Renal cortical epithelial cell (primary cell): ENCODE measurements at places on chromosomes 4 and X. TPM values are rescaled to one million over a fixed set of nuclear protein-coding genes. Genes with fewer than 3 reads are reported as not detected.

DNA sequence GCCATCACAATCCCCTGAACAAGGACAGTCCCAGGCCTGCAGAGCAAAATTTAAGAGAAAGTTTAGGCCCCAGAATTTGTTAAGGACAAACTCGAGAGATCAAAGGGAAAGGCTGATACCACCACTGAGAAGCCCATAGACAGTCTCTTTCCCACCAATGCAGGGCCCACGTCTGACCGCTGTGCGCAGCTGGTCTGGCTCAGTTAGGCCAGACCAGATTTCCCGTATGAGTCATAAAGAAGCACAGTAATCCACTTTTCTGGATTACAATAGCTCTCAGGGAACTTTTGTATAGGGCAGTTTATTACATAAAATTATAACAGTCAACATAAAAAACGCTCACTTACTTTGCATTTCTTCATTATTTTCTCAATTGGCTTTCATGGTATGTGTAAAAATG, 259.5 kb downstream of the RCHY1 start:
- DNase-seq: no peak

DNA sequence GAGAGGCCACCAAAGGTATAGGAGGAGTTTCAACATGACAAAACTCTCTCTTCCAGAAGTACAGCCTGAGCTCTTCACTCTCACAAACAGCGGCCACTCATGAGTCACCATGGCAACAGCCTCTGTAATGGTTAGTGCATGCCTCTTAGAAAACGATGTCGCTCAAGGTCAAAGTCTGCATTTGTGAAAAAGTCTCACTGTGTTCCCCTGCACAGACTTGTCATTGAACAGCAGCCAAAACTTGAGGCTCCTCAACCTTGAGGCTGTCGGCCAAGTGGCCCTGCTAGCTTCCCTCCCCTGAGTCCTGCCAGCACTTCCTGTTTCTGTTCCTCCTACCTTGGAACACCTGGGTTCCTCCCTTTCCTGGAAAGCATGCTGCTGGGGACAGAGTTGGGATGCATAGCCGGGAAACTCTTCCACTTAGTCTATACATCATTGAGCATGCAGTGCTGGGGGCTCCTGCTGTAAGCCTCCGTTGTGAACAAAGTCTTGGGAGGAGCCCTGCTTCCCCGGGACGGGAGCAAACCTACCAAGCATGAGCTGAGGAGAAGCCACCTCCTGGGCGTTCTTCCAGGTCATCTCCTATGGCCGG, 66.6 kb downstream of the ING2 start:
- peak; percentile 76 for DNase-seq

DNA sequence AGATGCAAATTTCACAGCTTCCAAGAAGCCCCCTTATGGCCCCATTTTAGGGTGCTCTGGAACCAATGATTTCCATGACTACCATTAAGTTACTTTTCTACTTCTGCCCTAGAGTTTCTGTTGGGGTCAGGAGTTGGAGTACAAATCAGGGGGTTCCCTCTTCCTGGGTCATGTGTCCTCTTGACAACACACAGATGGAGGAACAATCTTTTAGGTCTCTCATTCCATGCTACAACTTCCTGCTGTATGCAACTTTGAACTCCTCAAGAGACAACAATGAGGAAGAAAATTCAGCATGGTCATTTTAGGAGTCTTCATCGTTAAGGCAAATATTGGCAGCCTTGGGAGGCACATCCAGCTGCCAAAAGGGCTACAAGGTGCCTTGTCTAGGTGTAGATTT, 79.7 kb downstream of the SEL1L3 start:
- no peak for DNase-seq

- DNase-seq: no peak
Observed at GRCh38 chr4:14880805-14881204, 121.5 kb upstream of the CPEB2 start.

- DNase-seq: no peak
Observed at GRCh38 chrX:50893466-50893865, 17.1 kb upstream of the BMP15 start.

DNA sequence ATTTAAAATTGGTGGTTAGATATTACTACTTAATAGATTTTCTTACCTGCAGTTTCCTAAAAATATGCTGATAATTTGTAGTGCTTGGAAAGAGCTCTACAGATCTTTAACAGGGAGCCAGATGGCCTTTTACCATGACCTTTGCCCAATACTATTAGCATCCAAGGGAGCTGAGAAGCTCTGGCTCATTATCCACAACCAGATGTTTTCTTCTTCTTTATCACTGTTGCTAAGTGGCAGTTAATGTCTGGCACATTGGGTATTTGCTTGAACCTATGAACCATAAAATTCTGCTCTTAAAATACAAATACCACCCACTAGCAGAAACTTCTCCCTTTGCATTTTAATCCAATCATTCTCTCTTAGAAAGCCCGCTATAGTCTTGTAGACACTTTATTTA, 1480.3 kb downstream of the C4orf33 start:
- no peak for DNase-seq

DNA sequence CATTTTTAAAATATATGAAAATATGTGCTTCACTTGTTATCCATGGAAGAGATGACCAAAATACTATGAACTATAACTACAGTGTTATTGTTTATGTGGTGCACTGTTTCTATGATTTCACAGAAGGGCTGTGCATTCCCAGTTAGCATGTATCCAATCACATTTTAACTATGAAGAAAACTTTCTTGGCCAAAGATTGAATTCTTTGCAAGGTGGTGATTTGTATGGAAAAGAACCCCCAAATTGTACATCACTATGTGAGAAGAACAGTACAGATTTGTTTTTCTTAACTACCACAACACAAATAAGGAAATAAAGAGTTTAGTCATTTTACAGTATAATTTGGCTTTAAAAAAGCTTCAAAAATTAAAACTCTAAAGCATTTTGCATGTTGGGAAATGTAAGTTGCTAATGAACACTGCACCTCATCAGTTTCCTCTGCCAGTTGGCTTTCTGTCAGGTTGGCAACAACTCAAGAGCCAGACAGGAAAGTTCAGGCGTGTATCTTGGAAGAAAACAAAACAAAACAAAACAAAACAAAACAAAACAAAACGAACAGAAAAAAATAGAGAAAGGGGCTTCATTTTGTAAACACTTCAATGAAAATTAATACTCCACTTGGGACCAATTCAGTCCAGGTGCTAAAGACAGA, 237.0 kb downstream of the SCFD2 start:
- DNase-seq: no peak

DNA sequence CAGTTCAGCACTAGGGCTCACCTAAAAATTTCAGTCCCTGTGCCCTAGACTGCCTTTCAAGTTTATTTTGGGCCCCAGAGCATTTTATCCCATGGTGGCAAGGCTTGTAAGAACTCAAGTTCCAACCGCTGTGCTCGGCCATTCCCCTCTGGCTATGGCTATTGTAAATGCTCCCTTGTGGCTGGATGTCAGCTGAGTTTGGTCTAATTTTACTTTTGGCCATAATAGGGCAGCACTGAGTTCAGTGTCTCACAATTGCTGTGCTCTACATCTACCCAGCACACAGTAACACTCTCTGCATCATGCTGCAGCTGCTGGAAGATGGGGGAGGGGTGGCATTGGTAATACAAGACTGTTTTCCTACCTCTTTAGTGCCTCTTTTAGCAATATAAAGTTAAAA, 210.8 kb upstream of the IRS4 start:
- no peak for DNase-seq

DNA sequence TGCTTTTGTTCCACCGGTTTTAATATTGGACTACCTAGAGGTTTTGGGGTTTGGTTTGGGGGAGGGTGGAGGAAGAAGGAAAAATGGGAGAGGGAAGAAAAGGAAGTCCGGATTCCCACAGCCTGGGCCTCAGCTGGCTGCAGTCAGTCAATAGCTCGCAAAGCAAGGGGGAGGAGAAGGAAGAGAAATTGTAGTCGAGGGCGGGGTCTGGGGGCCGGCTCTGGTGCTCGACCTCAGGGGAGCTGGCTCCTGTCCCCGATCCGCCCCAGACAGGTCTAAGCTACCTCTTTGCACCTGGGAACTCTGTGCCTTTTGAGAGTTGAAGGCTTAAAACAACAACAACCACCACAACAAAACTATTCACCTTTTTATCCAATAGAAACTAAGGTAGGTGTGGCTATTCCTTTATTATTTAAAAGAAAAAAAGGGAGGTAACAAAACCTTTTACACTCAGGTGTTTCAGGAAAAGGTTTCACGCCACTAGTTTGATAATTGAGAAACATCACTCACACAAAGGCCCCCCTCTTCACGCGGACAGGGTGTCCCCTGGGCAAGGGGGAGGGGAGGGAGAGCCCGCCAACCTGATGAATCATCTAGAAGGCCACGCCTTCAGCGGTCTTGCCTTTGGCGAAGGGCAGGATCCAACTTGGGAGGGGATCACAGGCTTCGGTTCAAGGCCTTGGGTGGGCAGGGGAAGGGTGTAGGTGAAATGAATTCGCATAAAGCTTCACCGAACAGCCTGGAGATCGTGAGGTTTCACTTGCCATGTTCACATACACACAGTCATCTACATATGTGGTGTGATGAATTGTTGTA, 1.6 kb upstream of the LNX1 start:
- peak; percentile 82 for DNase-seq

GRCh38 chr4:40205259-40206198, 8.7 kb downstream of the RHOH start:
- DNase-seq: no peak

- DNase-seq: no peak
Observed at GRCh38 chr4:53923921-53924320, 140.5 kb downstream of the CHIC2 start.

DNA sequence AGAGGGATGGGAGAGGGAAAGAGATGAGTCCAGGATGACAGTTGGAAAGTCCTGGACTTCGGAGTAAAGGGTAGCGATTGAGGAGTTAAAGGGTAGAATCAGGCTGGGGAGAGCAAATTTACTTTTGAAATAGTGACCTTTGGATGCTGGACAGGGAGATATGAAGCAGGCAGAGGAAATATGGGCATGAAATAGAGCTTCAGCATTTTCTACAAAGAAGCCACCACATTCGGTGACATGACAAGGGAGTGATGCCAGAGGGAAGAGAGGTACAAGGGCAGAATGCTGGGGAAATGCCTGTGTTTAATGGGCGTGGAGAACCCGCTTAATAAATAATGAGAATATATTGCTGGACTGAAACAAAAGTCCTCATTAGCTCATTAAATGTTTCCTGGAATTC, 92.7 kb downstream of the TBL1X start:
- peak; percentile 63 for DNase-seq

- DNase-seq: peak; percentile 51
Observed at GRCh38 chrX:133495464-133496391, 80.4 kb upstream of the GPC4 start.

GRCh38 chrX:53253293-53254020, 27.9 kb downstream of the IQSEC2 start:
- no peak for DNase-seq

- peak; percentile 7 for DNase-seq
Observed at GRCh38 chrX:101550751-101551379, 518 bp downstream of the ARMCX1 start.

GRCh38 chr4:20590849-20591248, 109.4 kb upstream of the PACRGL start:
- no peak for DNase-seq

GRCh38 chrX:47158131-47158530, 13.1 kb downstream of the RBM10 start:
- DNase-seq: no peak

DNA sequence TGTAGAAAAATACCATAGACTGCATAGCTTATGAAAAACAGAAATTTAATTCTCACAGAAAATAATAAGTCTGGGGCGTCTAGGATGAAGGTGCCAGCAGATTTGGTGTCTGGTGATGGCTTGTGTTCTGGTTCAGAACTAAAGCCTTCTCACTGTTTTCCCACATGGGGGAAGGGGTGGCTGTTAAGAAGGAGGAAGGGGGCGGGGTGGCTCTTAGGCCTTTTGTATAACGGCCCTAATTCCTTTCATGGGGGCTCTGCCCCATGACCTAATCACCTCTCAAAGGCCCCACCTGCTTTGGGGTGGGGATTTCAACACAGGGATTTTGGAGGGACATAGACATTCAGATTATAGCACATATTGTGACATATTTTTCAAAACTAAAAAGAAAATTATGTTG, 173.2 kb upstream of the TECRL start:
- DNase-seq: no peak

GRCh38 chr4:79395841-79396240, 12.2 kb downstream of the GK2 start:
- no peak for DNase-seq

DNA sequence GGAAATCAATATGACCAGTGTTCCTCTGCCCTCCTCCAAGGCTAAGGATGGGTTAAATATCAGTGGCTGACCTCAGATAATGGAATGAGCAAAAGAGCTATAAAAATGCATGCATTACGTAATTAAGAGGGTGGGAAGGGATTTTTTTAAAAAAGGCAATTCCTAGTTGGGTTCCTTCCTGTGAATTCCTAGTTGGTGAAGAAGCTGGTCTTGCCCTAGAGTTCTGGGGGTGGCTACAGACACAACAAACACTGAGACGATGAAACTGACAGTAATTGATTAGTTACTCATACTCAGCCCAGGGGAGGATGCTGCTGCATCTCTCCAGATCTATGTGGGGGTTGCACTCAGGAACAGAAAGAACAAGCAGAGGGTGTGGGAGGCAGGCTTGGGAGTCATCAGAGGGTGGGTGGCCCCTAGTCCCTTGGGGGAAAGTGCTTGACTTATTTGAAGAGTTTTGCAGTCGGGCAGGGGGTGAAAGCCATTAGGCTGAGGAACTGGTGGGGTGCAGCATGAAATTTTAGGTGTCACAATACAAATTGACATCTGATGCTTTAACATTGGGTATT, 662.0 kb upstream of the FRG1 start:
- DNase-seq: no peak

- DNase-seq: peak; percentile 55
Observed at GRCh38 chr4:77599378-77599777, 6.2 kb upstream of the CXCL13 start.

DNA sequence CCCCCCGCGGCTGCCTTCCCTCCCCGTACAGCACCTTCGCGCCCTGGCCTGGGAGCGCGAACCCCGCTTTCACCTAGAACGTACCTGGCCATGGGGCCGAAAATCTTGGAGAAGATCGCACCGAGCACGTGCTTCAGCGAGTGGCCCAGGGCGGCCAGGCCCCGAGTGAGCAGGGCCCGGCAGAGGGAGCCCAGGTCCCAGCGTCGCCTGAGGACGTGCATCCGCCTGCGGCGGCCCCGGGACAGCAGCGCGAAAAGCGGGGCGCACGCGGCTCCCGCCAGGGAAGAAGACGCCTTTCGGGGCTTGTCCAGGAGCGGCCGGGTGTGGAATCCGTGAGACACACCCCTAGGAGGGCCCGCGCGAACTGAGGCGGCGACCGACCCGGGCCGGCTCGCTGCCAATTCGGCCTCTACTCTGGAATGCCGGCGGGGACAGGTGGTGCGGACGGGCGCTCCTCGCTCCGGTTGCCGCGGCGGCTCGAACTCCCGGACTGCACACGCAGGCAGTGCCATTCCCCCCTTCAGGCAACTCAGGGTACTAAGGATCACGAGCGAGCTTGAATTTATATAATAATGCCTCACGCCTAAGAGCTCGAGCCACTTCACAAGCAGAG, at the start of gene HS6ST2:
Gene HS6ST2 (minus strand): TSS at position 539 of the 613 bp plus-strand sequence.
- no peak for DNase-seq

GRCh38 chr4:87117732-87118075, 102.7 kb downstream of the KLHL8 start:
- DNase-seq: no peak

Gene LNX1
- total RNA-seq: 1.7 and 6.4 TPM in 2 replicates

Gene WDR17
- total RNA-seq: 0.87 and 5.5 TPM in 2 replicates

Gene ADAMTS3
- 15.9 and 22.1 TPM in 2 replicates for total RNA-seq

Gene MAGEC1
- not detected in 2 replicates for total RNA-seq

Gene IL1RAPL1
- total RNA-seq: 0.05 TPM in 1 of 2 replicates, not detected in the other

Gene NEXMIF
- 0.17 and 0.55 TPM in 2 replicates for total RNA-seq

Gene PHKA2
- total RNA-seq: 6.3 and 15.3 TPM in 2 replicates

Gene NAA11
- not detected in 2 replicates for total RNA-seq

Gene USP51
- total RNA-seq: 1.0 and 4.5 TPM in 2 replicates

Gene ETDB
- not detected in 2 replicates for total RNA-seq

Gene STAP1
- total RNA-seq: not detected in 2 replicates

Gene ZFP42
- total RNA-seq: 0.10 and 0.17 TPM in 2 replicates

Gene UGT2A3
- 33.3 and 72.8 TPM in 2 replicates for total RNA-seq
